ENCODE measurements at places on chromosomes 4 and X.

DNA sequence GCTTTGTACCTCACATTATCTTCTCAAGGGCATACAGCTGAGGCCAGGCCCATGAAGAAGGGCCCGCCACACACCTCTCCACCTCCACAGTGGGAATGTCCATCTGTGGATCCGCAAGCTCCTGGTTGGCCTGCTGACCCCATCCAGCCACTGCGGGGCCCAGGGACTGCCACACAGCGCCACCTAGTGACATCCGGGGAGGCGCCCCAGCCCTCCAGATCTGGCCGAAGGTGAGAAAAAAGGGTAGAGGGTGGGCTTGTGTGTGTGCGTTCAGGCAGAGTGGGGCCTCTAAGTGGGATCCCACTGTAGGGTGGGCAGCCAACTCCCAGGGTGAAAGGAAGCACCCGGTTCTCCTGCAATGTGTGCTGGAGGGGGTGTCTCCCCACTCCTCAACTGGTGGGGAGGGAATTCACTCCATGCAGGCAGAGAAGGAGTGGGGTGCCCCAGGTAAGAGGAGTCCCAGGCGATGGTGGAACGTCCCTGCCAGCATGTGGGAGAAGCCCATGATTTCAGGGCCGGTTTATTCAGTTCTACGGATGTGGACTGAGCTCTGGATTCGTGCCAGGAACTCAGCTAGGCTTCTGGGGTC is 117.3 kb downstream of the ENPP6 start:
- DNase-seq: peak; percentile 60

GRCh38 chr4:138671606-138672084 is 343.9 kb upstream of the NOCT start:
- no peak for DNase-seq

- peak; percentile 78 for DNase-seq
Measured at GRCh38 chr4:997375-998071, 4.3 kb upstream of the SLC26A1 start.

DNA sequence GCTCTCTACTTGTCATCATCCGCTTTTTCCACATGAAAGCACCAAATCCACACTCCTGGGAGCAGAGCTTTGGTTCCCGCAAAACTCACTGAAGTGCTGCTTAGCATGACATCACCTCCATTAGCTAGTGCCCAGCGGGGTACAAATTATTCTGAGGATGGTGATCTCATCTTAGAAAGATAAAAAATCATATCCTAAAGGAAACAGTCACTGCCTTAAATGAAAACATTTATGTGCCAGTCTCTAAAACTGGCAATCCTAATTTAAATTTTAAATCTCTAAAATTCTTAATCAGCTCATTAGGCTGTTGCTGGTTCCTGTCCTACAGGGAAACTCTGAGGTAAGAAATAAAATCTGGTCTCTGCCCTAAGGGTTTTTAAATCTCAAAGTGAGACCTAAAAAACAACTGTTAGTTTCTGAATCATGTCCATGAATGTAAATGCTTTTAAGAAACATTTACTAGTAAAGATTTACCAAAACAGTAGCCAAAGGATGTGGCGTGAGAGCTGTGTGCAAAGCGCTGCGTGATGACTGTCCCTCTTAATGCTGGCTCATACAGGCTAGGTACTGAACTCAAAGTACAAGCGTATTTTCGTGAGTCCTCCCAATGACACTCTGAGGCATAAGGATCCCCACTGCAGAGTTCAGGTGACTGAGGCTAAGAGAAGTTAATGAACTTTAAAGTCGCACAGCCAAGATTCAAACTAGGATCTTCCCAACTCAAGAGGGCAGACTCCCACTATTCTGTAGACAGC is 4.5 kb downstream of the CASP3 start:
- DNase-seq: no peak

DNA sequence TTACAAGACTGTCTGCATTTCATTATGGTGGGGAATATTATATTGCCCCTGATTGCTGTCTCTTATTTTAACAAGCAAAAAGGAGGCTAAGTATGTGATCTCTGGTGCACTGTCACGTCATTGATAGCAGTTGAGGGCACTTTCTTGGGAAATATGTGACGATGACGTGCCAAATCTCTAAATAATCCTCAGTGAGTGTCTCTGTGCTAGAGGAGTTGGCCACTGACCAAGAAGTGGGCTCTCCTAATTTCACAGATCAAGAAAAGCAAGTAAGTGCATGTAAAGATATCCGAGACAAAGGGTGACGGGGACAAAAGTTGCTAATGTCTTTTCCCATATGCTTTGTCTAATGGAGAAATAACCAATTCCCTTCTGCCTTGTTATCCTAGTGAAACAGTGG is 487.4 kb upstream of the TENM3 start:
- DNase-seq: no peak

DNA sequence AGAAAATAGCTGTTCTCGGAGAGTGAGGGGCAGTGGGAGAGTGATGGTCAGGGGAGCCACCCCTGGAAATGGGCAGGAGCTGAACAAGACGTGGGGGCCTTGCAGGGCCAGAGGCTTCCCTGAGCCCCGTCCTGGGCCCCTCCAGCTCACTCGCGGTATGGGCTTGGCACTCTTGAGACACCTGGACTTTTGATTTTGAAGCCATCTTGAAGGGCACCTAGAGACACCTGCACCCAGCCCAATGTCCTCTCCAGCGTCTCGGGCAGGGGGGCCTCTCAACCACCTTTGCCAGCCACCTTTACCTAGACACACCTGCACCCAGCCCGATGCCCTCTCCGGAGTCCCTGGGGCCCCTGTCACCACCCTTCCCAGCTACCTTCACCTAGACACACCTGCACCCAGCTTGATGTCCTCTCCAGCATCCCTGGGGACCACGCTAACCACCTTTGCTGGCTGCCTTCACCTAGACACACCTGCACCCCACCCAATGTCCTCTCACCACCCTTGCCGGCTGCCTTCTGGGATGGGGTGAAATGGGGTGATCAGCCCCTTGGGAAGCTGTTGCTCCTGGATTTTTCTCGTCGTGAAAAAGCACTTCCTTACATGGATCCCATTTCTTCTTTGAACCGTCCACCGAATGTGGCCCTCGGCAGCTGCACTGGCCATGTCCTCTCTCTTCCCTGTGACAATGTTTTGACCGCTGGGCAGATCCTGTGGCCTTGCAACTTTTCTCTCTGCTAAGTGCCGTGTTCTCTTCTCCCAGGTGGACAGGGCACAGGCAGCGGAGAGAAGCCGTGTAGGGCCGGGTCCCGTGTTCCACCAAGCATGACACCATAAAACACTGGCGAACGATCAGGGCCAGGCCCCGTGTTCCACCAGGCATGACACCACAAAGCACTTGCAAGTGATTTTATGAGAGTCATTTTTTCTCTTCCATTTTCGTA is 47.5 kb downstream of the CPZ start:
- DNase-seq: no peak

- no peak for DNase-seq
Measured at GRCh38 chr4:88240297-88240714, 44.1 kb downstream of the PPM1K start.

GRCh38 chrX:32644476-32645245 is 566.7 kb downstream of the DMD start:
- no peak for DNase-seq

DNA sequence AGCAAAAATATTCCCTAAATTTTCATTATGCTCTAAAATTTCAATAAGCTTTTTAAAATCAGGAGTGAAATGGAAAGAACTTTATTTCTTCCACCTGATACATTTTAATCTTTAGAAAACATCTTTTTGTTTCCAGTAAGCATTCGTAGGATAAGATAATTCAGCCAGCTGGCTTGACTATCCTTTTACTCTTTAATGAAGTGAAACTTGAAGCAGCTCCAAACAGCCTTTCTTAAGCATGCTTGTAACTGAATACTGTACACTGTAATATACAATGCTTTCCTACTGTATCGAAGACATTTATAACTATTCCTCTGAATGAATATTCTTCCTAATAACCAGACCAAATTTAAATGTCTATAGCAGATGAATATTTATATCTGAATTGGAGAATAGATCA is 98.8 kb downstream of the KLHL4 start:
- no peak for DNase-seq

GRCh38 chr4:53150631-53151488 is 215.0 kb downstream of the SCFD2 start:
- DNase-seq: no peak

DNA sequence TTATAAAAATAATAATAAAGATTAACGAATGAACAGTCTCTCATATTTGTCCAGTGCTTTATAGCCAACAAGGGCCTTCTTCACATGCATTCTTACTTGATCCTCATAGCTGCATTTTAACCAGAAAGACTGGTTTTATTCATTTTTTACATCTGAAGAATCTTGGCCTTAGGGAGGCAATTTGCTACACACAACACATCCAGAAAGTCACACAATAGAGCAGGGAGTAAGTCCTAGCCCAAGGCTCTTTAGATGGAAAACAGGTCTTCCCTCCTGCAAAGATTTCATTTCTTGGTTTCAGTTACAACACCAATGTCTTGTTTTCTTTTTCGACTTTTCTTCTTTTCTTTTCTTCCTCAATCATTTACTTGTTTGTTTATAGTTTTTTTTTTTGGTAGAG is 13.0 kb upstream of the C1GALT1C1 start:
- DNase-seq: no peak

GRCh38 chr4:99208719-99209075 is 10.3 kb downstream of the ADH6 start:
- no peak for DNase-seq

- no peak for DNase-seq
Measured at GRCh38 chrX:136765821-136766356, 14.8 kb downstream of the ARHGEF6 start.

GRCh38 chr4:19776929-19777328 is 474.8 kb upstream of the SLIT2 start:
- DNase-seq: no peak

GRCh38 chrX:112769034-112769433 is 71.6 kb downstream of the AMOT start:
- DNase-seq: no peak

DNA sequence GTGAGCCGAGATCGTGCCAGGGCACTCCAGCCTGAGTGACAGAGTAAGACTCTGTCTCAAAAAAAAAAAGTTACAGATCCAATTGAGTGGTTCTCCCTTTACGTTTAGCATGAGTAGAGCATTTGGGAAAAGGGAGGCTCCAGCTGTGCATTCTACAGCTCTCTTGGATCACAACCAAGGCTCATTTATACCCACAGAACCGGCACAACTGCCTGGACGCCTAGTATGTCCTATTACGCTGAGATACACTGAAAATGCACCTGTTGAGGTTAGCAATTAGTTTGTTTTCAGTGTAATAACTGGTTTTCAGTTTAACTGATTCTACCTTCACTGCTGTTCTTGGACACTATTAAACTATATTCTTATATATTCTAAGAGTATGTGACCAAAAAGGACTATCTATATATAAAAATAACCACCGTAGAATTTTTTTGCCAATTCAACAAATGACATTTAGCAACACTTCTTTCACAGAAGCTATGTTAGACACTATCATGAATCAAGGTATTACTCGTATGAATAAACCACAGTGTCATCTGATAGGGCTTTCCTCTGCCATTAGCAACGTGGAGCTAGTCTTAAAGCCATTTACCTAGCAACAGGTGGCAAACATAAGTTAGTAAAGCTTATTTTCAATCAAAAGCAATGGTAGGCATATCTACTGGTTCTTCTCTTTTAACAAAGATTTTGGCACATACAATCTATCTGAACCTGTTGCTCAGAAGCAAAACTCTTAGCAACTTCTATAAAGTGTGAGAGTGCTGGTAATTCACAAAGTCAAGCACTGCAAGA is 3.6 kb downstream of the OTUD4 start:
- no peak for DNase-seq

DNA sequence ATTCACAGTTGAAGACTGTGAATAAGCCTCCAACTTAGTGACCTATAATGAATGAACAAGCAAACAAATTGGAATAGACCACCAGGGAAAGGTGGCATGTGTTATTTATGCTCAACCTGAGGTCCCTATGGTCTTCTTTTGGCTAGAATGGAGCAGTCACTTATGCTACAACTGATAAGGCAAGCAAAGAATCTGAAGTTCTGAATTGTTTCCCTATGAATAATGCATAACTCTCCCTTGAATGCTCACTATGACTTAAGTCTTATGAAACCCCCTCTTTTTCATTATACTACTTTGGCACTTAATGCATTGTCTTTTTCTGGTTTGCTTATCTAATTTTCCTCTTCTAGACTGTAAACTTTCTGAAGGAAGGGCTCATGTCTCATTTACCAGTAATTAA is 2.6 kb downstream of the GIMD1 start:
- DNase-seq: no peak

DNA sequence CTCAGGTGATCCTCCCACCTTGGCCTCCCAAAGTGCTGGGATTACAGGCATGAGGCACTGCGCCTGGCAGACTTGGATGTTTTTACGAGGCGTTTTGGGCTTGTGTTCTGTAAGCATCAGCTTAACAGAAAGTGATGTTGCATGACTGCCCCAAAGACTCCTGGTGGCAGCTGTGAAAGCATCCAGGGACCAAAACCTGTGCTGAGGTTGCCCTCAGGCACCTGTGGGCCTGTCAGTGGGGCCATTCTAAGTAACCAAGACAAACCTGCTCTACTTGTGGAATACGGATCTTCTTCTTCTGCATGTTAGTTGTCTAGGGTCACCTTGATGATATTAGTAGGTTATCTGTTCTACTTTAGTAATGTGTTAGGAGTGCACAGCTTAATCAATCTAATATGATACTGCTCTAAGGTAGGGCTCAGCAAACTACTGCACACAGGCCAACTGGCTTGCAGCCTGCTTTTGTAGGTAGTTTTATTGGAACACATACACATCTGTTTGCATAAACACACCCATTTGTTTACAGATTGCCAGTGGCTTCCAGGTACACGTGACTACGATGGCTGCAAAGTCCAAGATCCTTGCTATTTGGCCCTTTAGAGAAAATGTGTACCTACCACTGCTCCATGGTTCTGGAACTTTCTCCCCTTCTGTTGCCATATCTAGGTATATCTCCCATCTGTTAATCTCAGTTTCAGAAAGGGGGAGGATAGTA is 136.7 kb downstream of the GPR143 start:
- DNase-seq: no peak

- DNase-seq: no peak
Measured at GRCh38 chrX:114800719-114801118, 216.7 kb downstream of the IL13RA2 start.

DNA sequence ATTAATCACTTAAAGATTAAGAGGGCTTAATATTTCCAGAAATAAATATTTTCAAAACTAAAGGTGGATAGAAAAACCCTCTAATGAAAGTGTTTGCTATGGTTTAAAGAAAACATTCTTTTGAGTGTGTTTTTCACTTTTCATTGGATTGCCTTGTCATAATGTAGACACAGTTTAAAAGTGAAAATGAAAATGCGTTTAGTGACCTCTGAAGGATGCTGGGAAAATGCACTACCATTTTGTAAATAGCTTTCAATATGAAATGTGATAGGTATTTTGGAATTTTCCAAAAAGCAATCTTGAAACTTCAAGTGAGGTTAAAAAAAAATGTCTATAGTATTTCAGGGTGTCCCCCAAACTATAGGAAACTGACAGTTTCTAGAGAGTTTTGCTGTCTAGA is 642.2 kb downstream of the C4orf33 start:
- DNase-seq: no peak
